Stimulated activated CD4-positive, alpha-beta T cell treated with anti-CD3 and anti-CD28 coated beads, Interleukin-12 subunit alpha, Interleukin-12 subunit beta, amount 100 ng/mL, for 4 hours (primary cell): ENCODE measurements at places on chromosomes 6 and 20.

GRCh38 chr20:10209091-10209490 is 9.5 kb upstream of the SNAP25 start:
- no peak for DNase-seq

- DNase-seq, result no peak
Observed at GRCh38 chr6:18100296-18100695, 22.2 kb downstream of the NHLRC1 start.

DNA sequence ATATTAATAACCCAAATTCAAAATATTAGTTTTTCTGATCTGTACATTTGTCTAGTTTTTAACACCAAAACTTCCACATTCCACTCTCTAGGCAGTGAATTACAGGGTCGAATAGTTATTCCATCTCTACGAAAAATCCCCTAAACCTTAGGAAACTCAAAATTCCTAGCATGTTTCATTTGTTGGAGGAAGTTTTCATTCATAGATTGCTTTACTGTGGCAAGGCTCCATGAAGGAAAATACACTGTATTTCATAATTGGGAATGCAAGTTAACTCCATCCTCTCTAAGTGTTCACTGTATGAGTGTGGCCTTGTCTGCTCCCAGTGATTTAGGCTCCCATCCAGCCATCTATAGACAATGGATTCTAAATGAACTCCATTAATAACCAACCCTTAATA is 296.1 kb downstream of the TENT5A start:
- DNase-seq, result no peak

GRCh38 chr20:57610261-57610952 is 9.8 kb downstream of the ZBP1 start:
- DNase-seq, result no peak

DNA sequence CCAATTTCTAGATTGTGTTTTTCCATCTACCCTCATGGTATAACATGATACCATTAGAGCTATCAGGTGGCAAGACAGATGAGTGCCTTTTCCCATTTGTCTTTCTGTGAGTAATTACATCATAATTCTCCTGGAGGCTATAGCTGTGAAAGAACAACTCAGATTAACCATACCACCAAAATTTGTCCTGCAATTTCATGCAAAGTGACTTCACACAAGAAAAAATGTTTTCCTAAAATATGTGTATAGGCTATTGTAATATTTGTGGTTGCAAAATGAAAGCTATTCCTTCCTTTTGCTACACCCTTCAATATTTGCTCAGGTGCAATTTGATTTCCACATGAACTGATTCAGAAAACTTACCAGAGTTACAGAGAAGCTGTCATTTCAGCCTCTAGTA is 547.7 kb upstream of the ID4 start:
- DNase-seq, result no peak

GRCh38 chr20:59650418-59650817 is 46.1 kb downstream of the PHACTR3 start:
- DNase-seq, result no peak

- no peak for DNase-seq
Observed at GRCh38 chr20:16488616-16489015, 84.6 kb downstream of the KIF16B start.

- no peak for DNase-seq
Observed at GRCh38 chr6:36577301-36577700, 16.9 kb upstream of the SRSF3 start.

- no peak for DNase-seq
Observed at GRCh38 chr20:36924167-36925045, 27.1 kb downstream of the SAMHD1 start.

DNA sequence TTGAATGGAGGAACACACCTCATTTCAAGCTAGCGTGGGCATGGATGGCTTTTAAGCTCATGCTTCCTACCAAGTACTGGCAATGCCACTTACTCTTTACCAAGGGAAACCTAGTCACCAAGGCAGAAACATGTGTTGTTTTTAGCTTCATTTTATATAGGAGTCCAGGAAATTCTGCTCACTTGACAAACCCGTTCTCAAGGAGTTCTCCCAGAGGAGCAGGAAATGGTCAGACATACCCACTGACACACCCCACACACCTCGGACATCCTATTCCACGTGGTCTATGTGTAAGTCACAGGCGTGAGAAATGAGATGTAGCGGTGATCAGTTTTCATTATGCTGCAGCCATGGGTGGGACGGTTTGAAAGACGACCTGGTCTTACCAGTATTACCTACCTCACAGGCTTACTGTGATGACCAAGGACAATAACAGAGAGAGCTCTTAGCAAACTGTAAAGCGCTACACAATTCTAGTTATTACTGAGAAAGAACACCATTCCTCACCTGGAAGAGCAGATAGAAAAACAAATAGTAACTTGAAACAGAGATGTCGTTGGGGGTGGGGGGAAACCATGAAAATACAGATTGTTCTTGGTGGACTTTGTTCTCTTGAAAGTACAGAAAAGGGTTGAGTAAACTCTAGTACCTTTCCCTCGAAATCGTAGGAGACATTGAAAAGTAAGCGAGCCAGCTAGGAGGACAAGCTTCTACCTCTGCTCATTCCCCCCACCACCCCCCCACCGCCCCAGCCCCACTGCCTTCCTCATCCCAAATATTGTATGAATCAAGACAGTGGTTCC is 1.7 kb downstream of the CNKSR3 start:
- DNase-seq, result no peak

- DNase-seq, result no peak
Observed at GRCh38 chr6:15290067-15290680, 44.3 kb downstream of the JARID2 start.

GRCh38 chr20:60063048-60063451 is 104.8 kb downstream of the CDH26 start:
- no peak for DNase-seq
